Mesothelial cell of epicardium (in vitro differentiated cells): ENCODE measurements at places on chromosomes 4 and X.

- no peak for DNase-seq
These were observed 9.4 kb downstream of the POLA1 start for GRCh38 chrX:24703185-24703494.

DNA sequence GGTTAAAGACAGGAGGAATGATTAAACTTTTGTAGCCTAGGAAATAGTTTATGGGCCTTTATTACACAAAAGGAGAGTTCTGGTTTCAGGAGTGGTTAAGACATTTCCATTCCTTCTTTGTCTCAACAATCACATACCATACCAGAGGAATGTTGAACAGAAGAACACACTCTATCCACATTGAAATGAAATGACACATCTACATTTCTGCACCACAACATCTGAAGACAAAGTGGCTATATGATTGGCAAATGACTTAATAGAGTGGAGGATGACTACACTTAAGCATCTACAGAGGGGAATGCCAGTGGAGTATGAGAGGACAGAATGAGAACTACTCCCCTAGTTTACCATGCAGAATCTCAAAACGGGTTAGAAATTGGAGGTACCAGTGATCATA, 8.0 kb downstream of the CYP2U1 start:
- DNase-seq, result no peak

DNA sequence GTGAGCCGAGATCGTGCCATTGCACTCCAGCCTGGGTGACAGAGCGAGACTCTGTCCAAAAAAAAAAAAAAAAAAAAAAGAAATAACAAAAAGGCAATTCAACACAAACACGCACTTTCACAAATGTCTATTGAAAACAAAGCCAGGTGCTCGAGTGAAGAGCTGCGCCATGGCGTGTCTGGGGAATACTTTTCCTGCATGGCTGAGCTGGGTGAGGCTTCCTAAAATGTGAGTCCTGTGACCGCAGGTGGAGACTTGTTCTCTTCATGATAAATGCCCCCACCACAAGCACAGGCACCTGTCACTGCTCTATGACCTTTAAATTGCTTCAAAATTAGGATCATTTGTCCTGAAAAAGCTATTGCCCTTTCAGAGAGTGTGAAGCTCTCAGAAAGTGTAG, 4.0 kb upstream of the ABLIM2 start:
- DNase-seq, result no peak

DNA sequence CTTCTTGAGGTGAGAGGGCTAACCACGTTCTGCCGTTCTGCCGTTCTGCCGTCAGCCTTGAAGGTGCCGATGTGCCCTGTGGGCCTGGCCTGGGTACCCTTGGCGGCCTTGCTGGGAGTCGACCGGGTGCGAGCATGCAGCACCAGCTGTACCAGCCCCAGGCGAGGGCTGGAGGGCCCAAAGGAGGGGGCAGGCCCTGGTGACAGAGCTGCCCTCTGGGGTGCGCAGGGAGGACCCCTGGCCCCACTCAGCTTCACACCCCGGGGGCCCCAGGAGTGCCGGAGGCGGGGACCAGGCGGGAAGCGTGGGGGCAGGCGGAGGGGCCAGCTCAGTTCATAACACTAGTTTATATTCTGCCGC, 22.1 kb downstream of the UVSSA start:
- DNase-seq, result no peak

- DNase-seq, result no peak
These were observed 80.0 kb downstream of the ARHGAP10 start for GRCh38 chr4:147811878-147812277.

GRCh38 chr4:3816256-3816825, 50.2 kb downstream of the ADRA2C start:
- DNase-seq, result no peak
